Endothelial cell of coronary artery (primary cell): ENCODE measurements at places on chromosomes 7 and 10. TPM values are rescaled to one million over a fixed set of nuclear protein-coding genes. Genes with fewer than 3 reads are reported as not detected.

Gene ADARB2
- total RNA-seq: 0.18 TPM in 1 of 2 replicates, not detected in the other

Gene GIGYF1
- total RNA-seq: 12.1 and 16.4 TPM in 2 replicates

Gene TRIL
- total RNA-seq: under 0.01 and 0.09 TPM in 2 replicates

Gene GPR141
- not detected in 2 replicates for total RNA-seq

Gene TFR2
- 0.18 and 0.19 TPM in 2 replicates for total RNA-seq

Gene PHKG1
- 0.19 and 0.36 TPM in 2 replicates for total RNA-seq
